Left hindlimb (tissue), 1 donor: ENCODE measurements at places on chromosomes 4 and X.

DNA sequence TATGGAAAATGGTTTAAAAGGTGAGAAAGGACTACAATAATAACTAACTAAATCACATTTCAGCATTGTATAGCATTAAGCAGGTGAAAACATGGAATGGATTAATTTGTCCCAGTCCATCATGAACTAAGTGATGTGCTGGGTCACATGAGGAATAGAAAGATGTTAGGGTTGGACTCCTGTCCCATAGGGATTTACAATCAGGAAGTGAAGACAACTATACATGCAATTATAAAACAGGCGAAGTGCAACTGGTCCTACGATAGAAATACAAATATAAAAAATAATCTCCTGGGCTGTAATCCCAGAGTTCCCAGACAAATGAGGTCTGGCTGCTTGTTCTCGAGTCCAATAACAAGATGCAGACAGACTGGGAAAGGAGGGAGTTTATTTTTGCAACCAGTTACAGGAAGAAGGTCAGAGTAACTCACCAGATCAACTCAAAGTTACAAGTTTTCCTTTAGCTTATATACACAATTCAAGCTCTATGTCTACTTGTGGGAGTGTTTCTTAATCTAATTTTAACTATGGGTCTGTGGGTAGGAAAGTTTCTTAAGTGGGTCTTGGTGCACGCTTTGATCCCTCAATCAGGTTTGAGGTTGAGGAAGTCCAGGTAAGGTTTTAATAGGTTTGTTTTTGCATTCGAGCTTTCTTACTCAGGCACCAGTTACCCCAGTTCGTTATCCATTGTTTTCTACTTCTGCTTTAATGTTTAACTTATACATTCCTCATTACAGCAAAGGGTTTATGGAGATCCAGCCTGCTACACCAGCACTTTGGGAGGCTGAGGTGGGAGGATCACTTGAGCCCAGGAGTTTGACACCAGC lies 50.1 kb downstream of the IGFBP7 start:
- DNase-seq = no peak

DNA sequence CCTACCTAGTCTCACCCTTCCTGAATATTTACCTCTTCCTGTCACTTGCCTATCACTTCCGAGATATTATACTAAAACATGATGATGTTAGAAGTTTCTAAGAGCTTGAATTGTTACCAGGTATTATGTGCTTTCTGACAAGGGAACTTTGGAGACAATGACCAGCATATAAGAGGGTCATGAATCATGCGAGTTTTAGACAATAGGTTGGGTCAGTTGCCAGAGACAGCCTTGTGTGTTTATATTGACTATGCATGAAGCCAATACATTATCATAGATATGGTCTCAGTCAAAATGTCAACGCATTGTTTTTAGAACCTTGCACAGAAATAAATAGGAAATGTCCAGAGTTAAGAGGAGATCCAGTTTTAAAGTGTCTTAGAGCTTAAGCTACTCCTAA lies 116.8 kb downstream of the KLHL4 start:
- DNase-seq = no peak

DNA sequence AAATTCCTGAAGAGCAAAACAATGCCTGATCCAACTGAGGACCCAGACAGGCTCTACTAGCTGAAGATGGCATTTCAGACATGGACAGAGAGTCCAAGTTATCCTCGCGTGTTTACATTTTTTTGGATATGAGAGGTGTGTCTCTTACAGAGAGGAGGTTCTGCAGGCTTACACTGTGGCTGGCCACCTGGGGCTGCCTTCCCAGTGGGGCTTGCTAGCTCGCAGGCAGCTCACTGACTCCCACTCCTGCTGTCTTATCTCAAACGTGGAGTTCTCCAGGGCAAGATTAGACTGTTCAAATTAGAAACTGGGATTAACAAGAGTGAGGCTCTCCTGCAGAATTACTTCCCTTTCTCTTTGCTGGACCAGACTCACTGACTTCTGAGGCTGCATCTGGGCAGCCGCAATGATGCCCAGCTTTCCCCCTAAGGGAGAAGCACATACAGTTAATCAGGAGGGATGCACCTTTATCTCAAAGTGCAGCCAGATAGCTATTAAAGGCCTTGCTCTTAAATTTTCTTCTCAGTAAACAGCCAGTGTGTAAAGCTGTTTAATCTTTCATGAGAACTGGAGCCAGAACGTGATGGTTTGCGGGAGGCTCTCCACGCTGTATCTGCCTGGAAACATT lies 123.0 kb downstream of the ENPP6 start:
- DNase-seq = no peak

- DNase-seq = no peak
Observed at GRCh38 chr4:71383984-71384383, 45.2 kb downstream of the SLC4A4 start.

- DNase-seq = no peak
Observed at GRCh38 chr4:7322166-7322991, 112.4 kb downstream of the PSAPL1 start.

DNA sequence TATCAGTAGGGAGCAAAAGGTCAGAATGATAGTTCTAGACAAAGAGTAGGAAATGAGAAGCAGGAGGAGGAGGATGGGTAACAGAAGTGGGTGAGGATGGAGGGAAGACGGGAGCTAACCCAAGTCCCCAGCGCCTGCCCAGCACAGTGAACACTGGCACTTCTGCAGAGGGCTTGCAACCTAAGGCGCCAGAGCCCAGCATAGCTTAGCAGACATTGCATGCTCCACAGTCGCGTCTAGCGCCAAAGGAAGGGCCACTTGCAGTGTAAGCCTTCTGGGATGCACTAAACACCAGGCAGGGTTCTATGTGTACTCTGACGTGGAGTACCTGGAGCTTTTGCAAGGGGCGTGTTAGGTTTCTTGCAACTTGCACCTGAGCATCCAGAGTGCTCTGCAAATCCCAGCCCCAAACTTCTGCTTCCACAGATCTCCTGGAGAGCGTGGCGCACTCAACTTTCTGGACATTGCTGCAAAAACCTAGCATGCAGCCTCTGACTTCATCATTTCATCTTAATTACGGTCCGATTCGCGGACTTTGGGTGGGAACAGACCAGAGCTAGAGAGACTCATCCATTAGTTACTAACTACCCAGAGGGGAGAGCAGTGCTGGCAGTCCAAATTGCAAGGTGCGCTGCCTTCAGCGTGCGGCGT lies 46.5 kb upstream of the NKAP start:
- no peak for DNase-seq

GRCh38 chr4:87321888-87322287 lies 794 bp downstream of the HSD17B13 start:
- no peak for DNase-seq

GRCh38 chr4:37538931-37539330 lies 147.2 kb downstream of the RELL1 start:
- no peak for DNase-seq

DNA sequence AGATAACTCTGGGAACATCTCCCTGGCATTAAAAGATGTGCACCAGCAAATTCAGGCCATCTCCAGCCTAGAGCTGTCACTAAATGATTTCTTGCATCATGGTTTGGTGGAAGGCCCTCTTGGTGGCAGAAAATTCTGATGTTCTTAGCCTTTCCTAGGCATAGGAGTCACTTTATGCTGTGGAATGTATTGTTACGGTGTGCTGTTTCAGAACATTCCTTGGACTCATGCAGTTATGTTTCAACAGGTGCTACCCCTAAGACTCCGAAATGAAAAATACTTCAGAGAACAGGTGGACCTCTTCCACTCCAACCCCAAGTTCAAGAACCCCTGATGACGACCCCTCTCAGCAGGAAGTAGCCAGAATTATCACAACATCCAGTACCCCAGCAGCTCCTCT lies 20.3 kb upstream of the PAPSS1 start:
- no peak for DNase-seq

DNA sequence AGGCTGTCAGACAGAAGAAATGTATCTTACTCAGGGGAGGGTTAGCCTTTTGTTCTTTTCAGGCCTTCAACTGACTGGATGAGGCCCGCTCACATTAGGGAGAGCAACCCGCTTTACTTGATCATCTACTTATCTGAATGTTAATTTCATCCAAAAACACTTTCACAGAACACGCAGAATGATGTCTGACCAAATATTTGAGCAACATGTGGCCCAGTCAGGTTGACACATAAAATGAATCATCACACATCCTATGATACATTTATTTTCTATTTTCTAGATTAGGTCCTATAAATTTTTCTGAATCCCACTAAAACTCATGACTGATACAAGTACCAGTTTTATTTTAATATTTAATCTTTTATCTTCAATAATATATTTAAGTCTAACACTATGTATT lies 260.3 kb downstream of the IL15 start:
- no peak for DNase-seq

- peak; percentile 82 for DNase-seq
Observed at GRCh38 chr4:22515145-22515887, 550 bp downstream of the ADGRA3 start.

- no peak for DNase-seq
Observed at GRCh38 chr4:64876021-64876420, 466.8 kb upstream of the TECRL start.

- no peak for DNase-seq
Observed at GRCh38 chr4:145427991-145428390, 53.7 kb upstream of the SMAD1 start.

- DNase-seq = no peak
Observed at GRCh38 chr4:81740487-81740886, 268.8 kb upstream of the RASGEF1B start.

- no peak for DNase-seq
Observed at GRCh38 chr4:139514382-139515059, 41.5 kb downstream of the SETD7 start.

DNA sequence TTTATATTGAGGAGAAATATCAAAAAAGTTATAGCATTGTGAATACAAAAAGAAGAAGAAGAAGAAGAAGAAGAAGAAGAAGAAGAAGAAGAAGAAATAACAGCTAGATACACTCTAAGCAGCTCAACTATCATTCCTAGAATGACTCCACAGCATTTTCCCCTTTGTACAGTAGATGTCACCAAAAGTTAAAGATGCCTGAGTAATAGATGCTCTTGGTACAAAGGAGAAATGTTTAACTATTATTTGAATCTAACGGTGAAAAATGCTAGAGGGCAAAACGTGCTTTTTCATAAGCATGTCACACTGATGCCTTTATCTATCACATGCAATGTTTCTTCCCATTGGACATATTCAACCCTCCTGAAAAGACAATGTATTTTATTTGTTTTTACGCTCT lies 178.4 kb upstream of the GPRIN3 start:
- DNase-seq = no peak

DNA sequence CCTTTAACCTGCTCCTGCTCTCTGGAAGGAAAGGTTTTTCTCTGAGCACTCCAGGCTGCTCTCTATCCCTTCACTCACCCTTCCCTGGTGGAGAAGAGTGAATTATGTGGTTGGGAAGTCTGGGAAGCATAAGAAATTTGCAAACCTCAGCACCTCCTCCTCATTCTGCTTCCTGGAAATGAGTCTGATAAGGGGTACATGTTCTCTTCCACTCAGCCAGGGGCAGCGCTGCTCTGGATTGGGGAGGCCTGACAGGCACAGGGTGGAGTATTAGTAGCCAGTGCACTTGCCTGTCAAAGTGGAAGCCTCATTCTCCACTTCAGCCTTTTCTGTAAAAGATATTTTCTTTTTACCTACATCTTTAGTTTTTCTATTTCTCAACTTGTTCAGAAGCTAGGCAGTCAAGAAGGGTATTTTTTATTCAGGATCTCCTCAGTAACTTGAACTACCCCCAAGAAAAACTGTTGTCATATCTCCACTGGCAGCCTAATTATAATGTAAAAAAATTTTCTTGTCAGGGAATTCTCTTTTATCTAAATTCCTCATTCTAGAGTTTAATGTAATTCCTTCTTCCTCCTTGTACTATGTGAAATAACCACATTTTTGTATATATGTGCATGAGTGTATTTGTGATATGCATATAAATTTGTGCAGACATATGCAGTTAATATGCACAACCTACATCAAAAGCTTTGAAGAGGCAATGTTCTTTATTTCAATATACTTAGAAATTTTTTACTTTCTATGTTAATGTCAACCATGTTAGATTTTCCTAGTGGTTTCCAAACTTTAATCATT lies 15.3 kb downstream of the ADAMTS3 start:
- no peak for DNase-seq

GRCh38 chr4:1218634-1219565 lies 30.0 kb downstream of the CTBP1 start:
- no peak for DNase-seq

- DNase-seq = no peak
Observed at GRCh38 chr4:183205709-183206108, 106.7 kb downstream of the WWC2 start.

DNA sequence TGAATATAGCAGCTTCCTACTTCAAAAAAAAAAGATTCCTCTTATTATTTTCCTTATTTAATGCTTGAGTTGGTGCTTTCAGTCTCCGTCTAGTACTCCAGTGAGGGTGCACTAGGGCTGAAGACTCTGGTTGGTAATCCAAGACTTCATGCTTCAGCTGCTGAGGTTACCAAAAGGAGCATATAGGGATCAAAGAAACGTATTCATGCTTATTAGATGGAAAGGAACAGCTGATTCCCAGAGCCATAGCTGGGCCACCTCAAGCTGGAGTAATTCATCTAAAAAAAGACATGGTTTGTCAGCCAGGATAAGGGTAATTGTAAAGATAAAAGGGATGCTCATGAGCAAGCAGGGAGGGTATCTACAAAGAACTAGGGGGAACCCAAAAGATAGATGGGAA lies 131.7 kb upstream of the FAM47B start:
- no peak for DNase-seq

GRCh38 chr4:48986654-48987164 lies 634 bp downstream of the CWH43 start:
- no peak for DNase-seq

GRCh38 chr4:179747218-179747910 lies 2305.1 kb upstream of the AGA start:
- no peak for DNase-seq

GRCh38 chr4:142377342-142378091 lies 468.6 kb downstream of the INPP4B start:
- DNase-seq = no peak

GRCh38 chr4:4862665-4863482 lies 3.4 kb downstream of the MSX1 start:
- no peak for DNase-seq

DNA sequence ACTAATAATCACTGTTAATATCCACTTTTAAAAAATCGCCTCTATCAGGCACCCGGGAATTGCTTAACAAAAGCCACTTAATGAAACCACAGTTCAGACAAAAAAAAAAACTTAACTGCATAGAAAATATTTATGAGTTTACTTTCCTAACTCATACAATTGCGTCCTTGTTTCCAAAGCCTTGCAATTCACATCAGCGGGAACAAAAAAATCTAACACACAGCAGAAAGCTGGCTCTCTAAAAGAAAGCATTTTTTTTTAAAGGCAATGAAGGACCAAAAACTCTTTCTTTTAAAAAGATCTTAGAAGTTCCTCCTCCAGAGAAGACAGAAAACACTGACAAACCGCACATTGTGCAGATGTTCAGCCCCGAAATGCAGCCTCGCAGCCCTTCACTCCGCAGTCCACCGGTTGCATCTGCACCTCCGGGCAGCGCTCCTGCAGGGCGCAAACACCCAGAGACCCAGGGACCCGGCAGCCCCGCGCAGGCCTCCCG lies 812 bp downstream of the FAT1 start:
- peak; percentile 59 for DNase-seq

GRCh38 chrX:107733686-107734085 lies 41.9 kb downstream of the TSC22D3 start:
- DNase-seq = no peak

GRCh38 chr4:26558166-26558895 lies 25.6 kb upstream of the TBC1D19 start:
- no peak for DNase-seq
